NCI-H1417 treated with DMSO at 0.1 percent for 48 hours (cell line): ENCODE measurements at places on chromosomes 1 and 21.

- DNase-seq: no peak
Observed at GRCh38 chr1:59973719-59974118, 47.1 kb upstream of the CYP2J2 start.

DNA sequence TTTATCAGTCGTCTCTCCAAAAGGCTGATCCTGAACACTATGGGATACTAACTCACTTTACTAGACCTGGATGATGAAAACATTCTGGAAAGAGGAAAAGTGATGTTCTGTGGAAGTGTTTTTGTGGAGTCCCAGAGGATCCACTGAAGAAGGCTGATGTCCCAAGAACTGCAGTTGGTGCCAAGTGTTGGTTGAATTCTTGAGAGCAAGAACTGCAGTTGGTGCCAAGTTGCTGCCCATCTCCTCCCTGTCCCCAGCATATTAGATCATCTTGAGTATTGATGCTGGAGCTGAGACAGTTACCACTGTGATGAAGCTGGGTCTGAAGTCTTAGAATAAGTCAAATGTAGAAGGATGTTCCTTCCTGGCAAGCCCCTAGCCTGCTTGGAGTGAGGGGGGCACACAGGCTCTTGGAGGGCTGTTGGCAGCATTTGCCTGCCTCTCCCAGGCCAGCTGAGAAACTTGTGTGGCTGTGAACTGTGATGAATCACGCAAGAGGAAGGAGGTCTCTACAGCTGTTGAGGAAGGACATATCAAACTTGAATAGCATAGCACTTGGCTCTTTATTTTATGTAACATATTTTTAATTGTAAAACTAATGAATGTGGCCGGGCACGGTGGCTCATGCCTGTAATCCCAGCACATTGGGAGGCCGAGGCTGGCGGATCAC is 48.1 kb downstream of the DNAJC6 start:
- DNase-seq: no peak

GRCh38 chr1:114369930-114370329 is 141.1 kb downstream of the TRIM33 start:
- no peak for DNase-seq

DNA sequence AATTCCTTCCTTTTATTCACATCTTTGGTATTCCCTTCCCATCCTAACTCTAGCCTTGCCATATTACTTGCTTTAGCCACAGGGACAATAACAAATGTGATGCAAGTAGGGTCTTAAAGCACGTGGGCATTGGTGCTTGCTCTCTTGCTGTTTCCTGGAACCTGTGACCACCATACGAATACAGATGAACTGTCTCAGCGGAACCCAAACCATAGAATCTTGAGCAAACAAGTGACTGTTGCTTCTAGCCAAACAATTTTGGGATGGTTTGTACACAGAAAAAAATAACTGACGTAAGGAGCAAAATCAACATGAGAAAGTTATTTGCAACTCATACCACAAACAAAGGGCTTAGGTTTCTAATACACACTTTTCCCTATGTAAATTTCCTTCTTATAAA is 15.2 kb upstream of the VTCN1 start:
- no peak for DNase-seq

GRCh38 chr1:192943522-192943921 is 115.6 kb downstream of the UCHL5 start:
- no peak for DNase-seq

GRCh38 chr1:169121146-169121923 is 14.8 kb downstream of the ATP1B1 start:
- no peak for DNase-seq

GRCh38 chr1:10947181-10947580 is 65.3 kb upstream of the TARDBP start:
- DNase-seq: no peak

DNA sequence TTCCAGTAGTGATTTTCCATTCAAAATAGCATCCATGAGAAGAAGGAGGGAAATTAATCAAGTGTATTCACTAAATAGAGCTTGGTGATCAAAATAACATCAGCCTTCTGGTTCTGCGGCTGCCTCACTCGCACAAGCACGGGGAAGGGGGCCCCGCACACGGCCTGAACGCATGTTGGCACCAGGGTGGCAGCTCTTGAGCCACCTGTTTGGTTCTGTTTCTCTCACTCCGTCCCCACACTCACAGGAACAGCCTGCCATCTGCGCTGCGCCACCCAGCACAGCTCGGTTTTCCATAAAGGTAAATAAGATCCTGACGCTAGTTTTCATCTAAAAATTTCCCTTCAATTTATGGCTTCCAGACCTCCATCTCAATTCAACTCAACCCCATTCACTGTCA is 49.4 kb downstream of the TIAM1 start:
- DNase-seq: no peak

DNA sequence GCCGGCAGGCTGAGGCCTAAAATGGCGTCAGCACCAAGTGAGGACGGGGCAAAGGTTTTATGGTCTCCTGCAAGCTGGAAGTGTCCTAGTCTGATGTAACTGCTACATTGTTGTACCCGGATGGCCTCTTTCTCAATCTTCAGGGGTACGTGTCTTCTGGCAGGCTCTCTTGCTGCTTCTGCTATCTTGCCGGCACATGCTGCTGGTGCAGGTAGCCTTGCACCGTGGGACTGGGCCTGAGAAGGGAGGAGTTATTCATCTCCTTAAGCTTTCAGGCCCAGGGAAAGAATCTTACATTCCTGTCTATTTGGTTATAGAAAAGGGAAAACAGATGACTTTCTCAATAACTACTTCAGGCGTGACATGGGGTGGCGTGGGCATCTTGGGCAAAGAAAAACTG is 72.2 kb downstream of the ZNF678 start:
- DNase-seq: no peak

- DNase-seq: no peak
Observed at GRCh38 chr1:100394285-100394684, 42.0 kb downstream of the CDC14A start.

- DNase-seq: no peak
Observed at GRCh38 chr1:1540090-1540817, at the start of gene TMEM240. Gene TMEM240 (minus strand): TSS chr1:1540624. CDS start chr1:1540346, 278 bp downstream.

DNA sequence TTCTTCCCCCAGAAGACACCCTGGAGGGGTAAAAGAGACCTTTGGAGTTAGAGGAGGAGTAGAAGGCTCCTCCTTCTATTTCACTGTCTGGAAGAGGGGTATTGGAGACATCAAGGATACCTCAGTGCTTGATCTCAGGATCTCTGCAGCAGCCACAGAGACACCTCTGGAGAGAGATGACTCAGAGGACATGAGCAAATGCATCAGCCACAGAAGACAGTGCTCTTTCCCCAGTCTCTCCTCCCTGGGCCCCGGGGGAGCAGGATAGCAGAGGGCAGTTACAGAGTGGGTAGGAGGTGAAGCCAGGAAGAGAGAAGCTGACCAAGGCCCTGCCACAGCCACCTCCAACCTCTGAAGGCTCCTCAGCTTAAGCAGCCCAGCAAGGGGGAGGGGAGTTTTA is 15.3 kb upstream of the TEDDM1 start:
- no peak for DNase-seq

GRCh38 chr1:36751525-36751924 is 268.8 kb upstream of the CSF3R start:
- no peak for DNase-seq

DNA sequence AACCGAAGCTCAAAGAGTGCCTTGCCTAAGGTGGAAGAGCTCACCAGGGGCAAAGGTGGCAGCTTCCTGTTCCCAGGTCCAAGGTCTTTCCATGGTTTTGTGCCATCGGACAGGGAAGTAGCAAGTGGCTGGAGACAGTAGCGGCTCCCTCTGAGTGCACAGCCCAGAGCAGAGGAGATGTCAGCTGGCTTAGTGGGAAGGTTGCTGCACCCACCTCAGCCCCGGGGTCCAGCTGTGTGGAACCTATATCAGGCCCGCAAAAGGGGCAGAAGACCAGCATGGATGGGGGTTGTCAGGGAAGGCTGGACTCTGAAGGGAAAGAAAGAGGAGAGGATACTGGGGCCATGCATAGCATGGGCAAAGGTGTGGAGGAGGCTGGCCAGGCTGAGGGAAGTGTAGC is 6.8 kb downstream of the IKBKE start:
- no peak for DNase-seq

GRCh38 chr1:213684454-213684853 is 303.3 kb upstream of the PROX1 start:
- no peak for DNase-seq

GRCh38 chr1:18211764-18212163 is 104.2 kb downstream of the IGSF21 start:
- DNase-seq: no peak

GRCh38 chr21:32484706-32485380 is 72.3 kb downstream of the EVA1C start:
- no peak for DNase-seq

- DNase-seq: no peak
Observed at GRCh38 chr1:180247580-180247979, 17.5 kb downstream of the LHX4 start.

GRCh38 chr1:206945779-206946178 is 487 bp downstream of the PIGR start:
- no peak for DNase-seq

DNA sequence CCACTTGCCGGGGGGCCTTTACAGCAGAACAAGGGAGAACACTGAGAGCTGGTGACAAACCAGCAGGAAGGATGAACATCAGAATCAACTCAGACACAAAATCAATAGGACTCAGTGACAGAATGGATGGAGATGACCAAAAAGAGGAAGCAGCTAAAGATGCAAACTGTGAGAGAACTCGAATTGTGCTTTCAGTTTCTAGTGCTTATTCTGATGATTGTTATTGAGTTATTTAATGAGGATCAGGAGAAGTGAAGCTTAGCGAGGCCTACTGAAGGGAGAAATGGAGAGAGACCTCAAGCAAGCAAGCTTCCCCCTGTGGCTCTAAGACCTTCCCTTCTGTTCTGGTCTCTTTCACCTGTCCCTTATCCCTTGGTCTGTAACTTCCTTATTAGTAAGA is 30.3 kb upstream of the TMEM125 start:
- DNase-seq: no peak

DNA sequence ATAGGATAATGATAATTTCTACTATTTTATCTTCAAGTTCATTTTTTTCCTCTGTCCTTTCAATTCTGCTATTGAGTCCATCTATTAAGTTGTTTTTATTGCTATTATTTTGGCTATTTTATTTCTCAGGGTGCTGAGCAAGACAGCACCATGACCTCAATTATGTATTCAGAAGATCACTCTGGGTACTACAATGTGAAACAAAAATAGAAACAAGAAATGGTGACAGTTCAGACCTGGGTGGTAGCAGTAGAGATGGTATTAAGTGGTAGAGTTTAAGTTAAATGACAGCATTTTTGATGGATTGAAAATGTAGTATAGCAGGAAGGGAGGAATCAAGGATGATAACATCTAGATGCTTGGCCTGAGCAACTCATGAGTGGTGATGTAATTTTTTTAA is 655.3 kb upstream of the PLXNA2 start:
- DNase-seq: no peak

- no peak for DNase-seq
Observed at GRCh38 chr1:59043796-59044195, 253.1 kb upstream of the FGGY start.

GRCh38 chr1:39139723-39140360 is 64.7 kb upstream of the MACF1 start:
- no peak for DNase-seq

DNA sequence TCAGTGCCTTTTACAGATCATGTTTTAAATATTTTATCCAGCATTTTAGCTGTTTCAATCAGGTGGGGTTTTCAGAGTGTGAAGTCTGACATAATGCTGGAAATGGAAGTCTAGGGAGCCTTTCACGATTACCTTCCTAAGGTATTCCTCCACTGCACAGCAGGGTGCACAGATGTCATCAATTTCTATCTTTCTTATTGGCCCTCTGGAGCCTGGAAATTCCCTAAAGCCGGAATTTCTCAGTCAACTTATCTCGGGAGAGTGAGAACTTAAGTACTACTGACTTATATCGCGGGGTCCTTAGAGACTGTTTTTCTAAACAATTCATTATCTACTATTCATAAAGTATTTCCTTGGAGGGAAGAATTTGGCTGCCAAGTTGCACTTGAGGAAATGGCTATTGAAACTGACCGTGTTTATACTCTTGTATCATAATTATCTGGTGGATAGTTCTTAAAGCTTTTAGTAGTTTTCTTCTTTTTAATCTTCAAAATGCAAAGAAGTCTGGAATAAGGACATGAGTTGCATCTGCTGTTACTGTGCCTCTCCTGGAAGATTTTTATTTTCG is 311.8 kb upstream of the B3GALT2 start:
- no peak for DNase-seq

GRCh38 chr21:14826630-14827029 is 238.2 kb downstream of the NRIP1 start:
- no peak for DNase-seq

DNA sequence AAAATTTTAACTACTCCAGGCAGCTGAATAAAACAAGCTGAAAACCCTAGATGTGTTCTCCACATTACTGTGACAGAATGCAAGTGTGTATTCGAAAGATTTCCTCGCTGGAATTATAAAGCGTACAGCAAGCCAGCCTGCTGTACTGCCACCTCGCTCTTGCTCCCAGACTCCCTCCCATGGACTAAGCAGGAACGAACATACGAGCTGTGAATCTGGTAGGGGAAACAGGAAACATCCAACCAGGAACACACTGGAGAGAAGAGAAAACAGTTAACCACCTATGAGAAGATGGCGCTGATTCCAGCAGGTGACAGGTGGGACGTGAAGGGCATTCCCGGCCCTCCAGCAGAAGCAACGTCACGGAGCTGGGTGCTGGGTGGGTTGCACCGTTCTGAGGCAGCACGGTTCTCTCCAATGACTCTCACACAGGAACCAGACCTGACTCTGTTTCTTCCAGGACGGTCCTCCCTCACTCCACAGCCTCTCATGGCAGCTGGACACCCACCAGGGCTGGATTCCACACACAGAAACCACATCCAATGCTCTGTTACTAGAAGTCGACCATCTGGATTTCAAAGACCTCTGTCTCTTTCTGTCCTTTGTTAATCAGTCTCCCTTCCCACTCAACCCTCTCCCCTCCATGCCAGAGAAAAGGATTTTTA is 219.2 kb downstream of the RERE start:
- no peak for DNase-seq

DNA sequence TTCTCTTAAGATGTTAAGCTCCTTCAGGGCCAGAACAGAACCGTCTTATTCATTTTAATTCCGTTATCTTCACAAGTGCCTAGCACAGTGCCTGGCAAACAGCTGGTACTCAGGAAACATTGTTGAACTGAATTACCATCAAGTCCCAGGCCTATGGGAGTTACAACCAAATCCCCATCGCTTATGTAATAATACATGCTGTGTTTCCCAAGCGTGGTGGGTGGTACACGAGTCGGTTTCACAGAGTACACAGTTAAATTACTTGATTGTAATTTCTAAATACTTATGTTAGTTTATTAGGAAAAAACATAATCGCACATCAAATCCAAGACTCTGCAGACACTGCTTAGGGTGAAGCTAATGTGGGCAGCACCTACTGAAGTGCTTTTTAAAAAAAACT is 1.0 kb downstream of the ANGEL2 start:
- DNase-seq: no peak

DNA sequence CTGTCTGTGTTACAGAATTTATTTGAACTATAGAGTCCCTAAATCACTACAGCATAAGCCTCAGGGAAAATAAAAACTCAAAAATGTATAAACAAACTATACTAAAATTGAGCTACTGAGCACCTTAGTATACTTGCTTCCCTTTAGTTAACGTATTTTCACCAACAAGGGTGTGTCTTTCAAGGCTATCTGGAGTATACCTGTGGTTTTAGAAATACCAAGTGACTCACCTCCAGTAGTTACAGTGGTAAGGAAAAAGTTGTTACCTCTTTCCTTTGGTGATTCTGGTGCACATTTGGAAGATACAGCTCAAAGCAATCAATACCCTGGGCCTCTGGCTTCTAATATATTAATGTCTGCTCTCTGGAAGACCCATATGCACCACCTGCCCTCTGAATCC is 68.0 kb upstream of the C1orf105 start:
- no peak for DNase-seq
